ENCODE measurements at places on chromosomes 2 and 18.

GRCh38 chr2:205171261-205171940 is 510.9 kb upstream of the NRP2 start:
- DNase-seq, result no peak

DNA sequence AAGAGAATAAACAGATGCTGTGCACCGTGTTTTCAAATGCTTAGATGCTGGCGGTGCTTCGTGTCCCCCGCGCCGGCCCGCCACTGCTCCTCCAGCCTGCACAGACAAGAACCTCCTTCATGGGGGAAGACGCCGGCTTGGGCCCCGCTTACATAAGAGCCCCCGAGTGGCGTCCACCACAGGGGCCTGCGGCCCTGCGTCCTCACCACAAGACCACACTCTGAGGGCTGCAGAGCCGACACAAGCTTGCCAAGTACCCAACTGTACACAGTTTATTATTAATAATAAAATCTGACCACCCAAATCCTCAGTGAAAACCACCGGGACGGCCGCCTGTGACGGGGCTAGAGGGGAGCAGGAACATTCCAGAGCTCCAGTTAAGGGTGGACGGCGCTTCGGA is 232.2 kb downstream of the HDAC4 start:
- no peak for DNase-seq

DNA sequence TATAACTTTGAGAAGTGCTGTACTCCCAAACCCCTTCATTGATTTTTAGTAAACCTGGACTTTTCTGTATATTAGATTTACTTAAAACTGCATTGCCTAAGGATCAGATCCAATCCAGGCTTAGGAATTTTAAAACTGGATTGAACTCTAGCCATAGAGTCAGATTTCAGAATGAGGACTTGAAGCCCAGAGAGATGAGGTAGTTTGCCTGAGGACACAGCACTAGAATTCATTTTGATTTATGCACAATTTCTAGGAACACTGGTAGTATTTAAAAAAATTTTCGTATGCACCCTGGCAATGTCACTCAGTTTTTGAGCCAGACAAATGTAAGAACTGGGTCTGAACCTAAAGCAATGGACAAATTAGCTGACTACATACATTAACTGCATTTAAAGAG is 144.9 kb downstream of the KCTD1 start:
- DNase-seq, result no peak

GRCh38 chr18:62732617-62733016 is 17.3 kb downstream of the PHLPP1 start:
- DNase-seq, result no peak

DNA sequence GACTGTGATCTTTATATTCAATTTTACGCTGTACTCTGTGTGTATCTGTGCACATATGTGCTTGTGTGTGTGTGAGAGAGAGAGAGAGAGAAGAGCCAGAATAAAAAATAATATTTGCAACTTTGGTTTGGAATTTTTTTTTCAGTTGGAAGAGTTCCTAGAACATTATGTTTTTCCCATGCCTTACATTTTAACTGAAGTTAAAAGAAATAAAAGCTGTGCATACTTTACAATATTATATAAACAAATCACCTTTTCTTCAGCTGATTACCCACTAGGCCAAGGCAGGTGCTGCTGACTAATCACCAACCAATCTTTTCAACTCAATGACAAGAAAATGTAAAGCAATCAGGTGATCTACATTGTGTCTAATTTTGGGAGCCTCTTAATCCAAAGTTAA is 366.3 kb downstream of the NYAP2 start:
- DNase-seq, result no peak

GRCh38 chr2:18619091-18619490 is 29.7 kb upstream of the NT5C1B start:
- DNase-seq, result no peak

- no peak for DNase-seq
Measured at GRCh38 chr2:206846331-206846730, 80.9 kb downstream of the FASTKD2 start.

DNA sequence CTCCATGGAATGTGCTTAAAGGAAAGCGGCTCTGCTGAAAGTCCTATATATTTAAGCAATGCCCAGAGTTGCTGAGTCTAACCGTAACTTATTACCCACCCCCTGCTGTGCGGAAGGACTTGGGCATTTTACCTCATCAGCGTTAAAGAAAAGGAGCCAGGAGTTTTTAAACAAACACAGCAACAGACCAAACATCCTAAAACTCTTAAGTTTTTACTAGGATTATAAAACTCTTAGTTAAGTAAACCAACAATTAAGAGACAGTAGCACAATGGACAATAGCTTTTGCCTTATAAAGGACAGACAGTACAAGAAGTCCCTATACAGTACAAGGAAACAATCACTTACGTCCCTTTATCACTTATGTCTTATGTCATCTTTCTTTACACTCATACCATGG is 90.2 kb downstream of the ZNF521 start:
- DNase-seq, result no peak

DNA sequence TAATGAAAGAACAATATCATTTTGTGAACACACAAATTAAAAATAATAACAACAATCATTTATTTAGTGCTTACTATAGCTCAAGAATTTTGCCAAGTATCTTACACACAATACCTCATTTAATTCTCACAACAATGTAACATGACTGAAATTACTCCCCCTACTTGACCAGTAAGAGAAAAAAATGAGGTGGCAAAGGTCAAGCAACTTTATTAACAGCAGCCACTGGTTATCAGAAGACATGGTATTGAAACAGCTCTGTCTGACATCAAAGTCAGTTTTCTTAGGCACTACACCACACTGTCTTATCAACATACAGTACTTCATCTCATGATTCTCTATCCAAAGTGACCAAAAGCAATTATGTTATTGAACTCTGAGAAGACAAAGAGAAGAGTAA is 389.4 kb downstream of the ZEB2 start:
- DNase-seq, result no peak

- no peak for DNase-seq
Measured at GRCh38 chr18:48711651-48712486, 173.0 kb downstream of the CTIF start.

DNA sequence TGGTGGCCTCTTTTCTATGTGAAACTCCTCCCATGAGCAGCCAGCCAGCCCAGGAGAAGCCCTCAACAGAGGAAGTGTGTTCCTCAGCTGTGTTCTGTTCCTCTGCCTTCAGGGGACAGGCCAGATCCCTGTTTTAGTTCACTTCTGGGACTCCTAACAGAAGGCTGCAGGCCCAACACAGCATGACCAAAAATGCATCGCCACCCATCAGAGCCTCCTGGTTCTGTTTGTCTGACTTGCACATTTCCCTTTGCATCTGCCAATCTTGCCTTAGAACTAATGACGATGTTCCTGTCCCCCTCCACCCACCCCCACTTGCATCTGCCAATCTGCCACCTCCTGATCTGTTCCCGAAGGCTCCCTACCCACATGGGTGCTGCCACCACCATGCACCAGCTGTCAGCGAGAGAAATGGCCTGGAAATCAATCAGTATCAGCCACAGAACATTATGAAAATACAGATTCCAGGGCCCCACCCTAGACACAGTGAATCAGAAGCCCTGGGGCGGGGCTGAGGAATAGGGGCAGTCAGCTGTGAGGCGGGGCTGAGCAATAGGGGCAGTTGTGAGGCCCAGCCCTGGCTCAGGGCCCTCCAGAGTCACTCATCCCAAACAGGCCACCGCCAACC is 51.0 kb downstream of the FAM168B start:
- DNase-seq, result no peak

GRCh38 chr2:16487686-16488085 is 177.9 kb downstream of the CYRIA start:
- DNase-seq, result no peak

DNA sequence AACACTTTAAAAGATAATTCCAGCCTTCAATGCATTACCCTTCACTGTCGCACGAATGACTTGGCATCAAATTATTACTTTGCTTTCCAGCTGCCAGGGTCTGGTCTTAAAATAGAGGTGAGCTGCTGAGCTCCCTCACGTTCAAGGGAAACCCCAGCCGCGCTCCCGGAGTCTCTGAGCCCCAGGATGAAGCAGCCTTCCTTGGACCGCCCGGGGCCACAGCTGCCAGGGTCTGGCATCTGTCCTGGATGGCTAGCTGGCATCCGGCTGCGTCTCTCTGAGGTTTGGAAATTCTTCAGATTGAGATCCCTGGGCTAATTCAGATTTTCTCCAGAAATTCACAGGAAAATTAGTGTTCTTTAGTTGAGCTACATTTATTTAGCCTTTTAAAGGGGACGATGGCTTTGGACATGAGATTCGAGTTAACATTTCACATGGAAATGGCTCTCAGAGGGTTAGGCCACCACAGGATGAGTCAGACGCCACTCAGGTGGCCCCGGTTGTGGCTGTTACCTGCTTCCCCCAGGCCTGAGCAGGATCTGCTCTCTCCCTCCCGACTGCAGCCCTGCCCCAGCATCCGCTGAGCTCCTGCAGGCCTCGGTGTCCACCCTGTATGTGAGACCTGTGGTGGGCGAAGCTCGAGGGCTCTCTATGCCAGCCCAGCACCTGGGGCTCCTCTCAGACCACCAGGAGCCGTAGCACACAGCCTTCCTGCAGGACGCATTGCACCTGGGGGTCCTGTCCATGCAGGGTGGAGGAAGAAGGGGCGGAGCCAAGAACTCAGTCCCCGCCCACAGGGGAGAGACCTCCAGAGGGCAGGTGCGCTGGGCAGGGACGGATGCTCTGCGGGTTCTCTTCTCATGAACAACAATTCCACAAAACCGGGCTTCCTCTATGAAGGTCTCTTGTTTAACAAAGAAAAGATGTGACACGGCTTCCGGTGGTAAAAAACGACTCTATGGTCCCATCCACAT is 255.5 kb downstream of the TWIST2 start:
- DNase-seq, result no peak

- DNase-seq, result no peak
Measured at GRCh38 chr2:159442159-159442852, 155.8 kb upstream of the WDSUB1 start.

DNA sequence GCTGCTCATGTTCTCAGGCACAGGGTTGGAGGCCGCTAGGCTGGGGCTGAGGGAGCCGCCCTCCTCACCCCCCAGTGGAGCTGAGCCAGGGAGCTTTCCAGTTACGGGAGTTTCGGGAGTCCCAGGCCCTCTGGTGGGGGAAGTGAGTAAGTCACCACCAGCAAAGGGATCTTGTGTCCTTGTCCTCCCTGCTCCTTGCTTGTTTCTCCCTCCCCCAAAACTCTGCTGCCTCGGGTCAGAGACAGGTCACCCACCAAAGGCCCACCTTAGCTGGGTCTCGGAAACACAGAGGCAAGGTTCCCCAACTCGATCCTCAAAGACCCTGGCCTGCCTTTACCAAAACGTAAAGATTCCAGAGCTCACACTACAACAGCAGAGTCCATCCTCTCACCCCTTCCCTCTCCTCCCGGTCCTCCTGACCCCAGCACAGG is 60.5 kb upstream of the POMC start:
- DNase-seq, result peak; percentile 36

Measured in NCI-H2081 treated with DMSO at 0.1 percent for 48 hours (cell line).